Amniotic epithelial cell (primary cell): ENCODE measurements at places on chromosomes 16 and 17.

DNA sequence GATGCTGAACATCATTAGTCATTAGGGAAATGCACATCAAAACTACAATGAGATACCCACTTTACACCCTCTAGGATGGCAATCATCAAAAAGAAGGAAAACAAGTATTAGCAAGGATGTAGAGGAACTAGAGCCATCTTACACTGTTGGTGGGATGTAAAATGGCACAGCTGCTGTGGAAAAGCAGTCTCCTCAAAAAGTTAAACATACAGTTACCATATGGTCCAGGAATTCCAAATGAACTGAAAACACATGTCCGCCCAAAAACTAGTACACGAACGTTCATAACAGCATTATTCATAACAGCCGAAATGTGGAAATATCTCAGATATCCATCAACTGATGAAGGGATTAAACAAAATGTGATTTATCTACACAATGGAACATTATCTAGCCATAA lies 7.0 kb downstream of the FBF1 start:
- DNase-seq, result peak; percentile 27

DNA sequence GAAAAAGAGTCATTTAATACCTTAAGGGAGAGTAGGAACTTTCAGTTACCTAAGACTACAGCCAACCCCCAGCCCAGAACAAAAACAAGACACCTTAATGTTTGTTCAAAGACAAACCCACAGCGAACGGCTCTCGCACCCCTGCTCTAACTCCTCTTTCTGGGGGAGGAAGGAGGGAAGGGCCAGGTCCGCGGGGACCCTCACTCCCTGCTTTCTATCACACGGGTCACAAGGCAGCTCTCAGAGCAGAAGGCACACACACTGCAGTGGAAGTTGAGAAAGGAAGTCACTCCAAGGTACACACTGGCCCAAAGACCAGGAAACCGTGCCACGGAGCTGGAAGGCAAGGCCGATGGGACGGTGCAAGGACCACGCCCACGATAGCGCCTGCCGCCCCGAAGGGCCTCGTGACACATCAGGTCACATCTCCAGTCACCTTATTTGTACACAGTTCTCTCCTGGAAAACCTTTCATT lies 10.0 kb downstream of the LITAFD start:
- DNase-seq, result no peak

GRCh38 chr16:51408357-51408756 lies 257.3 kb upstream of the SALL1 start:
- peak; percentile 48 for DNase-seq

- DNase-seq, result peak; percentile 40
Observed at GRCh38 chr17:65794572-65794971, 233.1 kb upstream of the AXIN2 start.

- DNase-seq, result no peak
Observed at GRCh38 chr16:69847643-69848042, 85.5 kb downstream of the WWP2 start.

GRCh38 chr16:71338632-71339031 lies 19.9 kb upstream of the CALB2 start:
- no peak for DNase-seq

GRCh38 chr17:39553341-39553945 lies 54.3 kb downstream of the NEUROD2 start:
- peak; percentile 28 for DNase-seq
